ENCODE measurements at places on chromosomes 1 and 21.

DNA sequence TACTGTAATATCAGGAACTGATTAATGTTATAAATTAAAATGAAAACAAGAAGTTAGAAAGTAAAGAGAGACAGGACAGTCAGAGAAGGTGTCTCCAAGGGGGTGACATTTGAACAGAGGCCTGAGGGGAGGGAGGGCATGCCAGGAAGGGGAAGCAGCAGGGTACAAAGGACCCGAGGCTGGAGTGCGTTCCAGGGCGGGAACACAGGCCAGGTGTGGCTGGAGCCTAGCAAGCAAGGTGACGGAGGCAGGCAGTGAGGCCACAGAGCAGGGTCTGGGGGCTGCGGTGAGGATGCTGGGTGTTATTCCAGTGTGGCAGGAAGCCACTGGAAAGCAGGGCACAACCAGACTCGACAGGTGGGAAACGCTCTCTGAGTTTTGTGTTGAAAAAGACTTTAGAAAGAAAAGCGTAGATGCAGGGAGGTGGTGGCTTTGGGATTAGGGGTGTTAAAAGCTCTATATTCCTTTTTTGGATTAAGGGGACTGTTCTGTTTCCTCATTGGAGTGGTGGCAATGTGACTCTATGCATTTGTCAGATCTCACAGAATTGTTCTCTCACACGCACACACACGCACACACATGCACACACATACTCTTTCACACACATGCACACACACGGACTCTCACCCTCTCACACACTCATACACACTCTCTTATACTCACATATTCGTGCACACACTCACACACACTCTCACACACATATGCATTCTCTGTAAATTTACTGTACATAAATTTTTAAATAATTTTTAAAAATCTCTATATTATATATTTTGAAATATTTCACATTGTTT, 124.5 kb downstream of the GLIS1 start:
- DNase-seq, result no peak

- peak; percentile 61 for DNase-seq
These were observed 5.2 kb upstream of the ERRFI1 start for GRCh38 chr1:8031176-8031785.

DNA sequence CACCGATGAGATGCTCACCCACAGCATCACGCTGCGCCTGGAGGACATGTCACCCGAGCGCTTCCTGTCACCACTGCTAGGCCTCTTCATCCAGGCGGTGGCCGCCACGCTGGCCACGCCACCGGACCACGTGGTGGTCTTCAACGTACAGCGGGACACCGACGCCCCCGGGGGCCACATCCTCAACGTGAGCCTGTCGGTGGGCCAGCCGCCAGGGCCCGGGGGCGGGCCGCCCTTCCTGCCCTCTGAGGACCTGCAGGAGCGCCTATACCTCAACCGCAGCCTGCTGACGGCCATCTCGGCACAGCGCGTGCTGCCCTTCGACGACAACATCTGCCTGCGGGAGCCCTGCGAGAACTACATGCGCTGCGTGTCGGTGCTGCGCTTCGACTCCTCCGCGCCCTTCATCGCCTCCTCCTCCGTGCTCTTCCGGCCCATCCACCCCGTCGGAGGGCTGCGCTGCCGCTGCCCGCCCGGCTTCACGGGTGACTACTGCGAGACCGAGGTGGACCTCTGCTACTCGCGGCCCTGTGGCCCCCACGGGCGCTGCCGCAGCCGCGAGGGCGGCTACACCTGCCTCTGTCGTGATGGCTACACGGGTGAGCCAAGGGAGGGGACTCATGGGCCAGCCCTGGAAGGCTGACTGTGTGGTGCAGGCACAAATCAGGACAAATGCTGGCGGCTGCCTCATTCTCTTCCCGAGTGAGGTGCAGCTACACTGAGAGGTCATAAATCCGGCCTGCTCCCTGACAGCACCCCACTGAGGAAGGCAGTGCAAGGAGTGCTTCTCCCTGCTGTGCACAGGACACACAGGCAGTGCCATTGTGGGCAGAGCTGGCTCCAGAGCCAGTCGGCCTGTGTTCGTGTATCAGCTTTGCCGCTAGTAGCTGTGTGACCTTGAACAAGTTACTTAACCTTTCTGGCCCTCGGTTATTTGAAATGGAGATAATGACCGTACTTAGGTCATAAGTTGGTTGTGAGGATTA, 9.4 kb downstream of the CELSR2 start:
- no peak for DNase-seq

DNA sequence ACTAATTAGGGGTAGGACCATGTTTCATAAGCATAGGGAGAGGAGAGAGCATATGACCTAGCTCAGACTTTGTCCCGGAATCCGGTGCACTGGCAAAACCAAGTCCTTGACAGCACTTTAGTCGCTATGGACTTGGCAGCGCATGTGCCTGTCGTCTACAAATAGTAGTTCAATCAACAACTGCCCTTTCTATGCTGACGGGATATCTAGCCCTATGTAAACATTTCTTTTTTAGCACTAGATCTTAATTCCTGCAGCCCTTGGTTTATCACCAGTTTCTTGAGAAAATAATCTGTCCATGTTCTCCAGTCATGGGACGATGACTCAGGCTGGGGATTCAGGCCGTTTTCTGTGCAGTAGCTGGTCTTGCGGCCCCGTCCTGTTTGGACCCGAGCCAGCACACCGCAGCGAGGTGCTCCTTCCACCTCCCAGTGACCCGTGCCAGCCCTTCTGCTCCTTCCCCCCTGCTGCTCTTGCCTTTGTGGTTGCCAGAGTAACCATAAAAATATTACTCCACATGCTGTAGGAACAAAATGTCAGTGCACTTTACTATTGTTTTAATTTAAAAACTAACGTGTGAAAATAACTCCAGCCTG, 8.6 kb upstream of the MT1HL1 start:
- no peak for DNase-seq

DNA sequence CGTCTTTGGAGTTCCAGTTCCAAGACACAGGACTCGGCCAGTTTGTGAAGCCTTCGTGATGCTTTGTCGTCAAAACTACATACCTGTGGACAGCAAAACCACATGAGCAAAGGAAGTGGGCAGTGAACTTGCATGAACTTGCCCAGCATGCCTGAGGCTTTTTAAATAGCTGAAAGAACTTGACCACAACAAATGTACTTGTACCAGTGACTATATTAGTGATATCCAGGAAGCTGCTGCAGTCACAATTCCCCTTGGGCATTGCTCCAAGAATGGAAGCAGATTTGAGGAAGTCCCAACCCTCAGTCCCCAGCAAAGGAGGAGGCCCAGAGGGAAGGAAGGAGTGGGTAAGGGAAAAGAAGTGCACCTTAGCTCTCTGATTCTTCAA, 2.6 kb downstream of the FUCA1 start:
- DNase-seq, result no peak

DNA sequence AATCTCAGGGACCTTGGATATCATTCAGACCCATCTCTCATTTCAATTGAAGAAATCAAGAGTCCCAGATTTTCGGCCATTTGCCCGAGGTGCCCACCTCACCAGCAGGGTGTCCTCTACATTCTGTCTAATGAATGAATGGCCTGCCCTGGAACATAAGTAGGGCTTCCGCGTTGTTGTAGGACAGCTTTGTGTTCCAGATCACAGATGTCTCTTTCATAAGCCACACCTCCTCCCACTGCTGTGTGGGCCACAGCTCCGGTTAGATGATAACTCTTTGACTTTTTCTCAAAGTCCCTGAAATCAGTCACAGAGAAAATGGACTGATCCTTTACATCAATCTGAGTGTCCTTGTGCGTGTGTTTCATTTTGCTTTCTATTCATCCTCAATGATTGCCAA, 144.4 kb downstream of the RGS7 start:
- no peak for DNase-seq

DNA sequence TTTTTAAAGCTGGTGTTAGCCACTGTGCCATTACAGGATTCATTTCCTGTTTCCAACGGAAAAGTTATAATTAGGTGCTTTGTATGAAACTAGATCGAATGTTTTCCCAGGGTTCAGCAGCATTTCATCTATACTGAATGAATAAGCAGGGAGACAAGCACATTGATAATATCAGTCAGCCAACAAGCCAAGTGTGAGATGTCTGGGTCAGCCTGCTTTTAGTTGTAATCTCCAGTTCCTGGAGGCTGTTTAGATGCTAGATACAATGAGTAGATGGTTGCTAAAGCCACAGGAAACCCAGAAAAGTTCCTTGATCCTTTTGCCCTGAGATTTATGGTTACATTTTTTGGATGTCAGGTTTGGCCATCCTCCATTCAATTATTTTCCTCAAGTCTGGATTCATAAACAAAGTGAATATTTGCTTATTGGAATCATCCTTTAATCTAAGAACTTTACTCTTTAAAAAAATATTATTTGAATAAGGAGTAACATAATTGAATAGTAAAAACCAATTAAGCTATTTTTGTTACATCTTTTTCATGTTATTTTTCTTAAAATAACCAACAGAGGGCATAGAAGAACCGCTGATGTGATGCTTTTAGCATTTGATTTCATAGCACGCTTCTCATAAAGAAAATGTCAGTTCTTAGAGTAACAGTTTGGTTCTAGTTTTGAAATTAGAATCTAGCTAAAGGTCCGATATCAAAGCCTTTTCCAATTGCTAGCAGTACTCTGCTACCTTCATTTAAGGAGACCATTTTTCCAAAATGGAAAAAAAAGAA, 76.6 kb downstream of the HSPA13 start:
- DNase-seq, result no peak

DNA sequence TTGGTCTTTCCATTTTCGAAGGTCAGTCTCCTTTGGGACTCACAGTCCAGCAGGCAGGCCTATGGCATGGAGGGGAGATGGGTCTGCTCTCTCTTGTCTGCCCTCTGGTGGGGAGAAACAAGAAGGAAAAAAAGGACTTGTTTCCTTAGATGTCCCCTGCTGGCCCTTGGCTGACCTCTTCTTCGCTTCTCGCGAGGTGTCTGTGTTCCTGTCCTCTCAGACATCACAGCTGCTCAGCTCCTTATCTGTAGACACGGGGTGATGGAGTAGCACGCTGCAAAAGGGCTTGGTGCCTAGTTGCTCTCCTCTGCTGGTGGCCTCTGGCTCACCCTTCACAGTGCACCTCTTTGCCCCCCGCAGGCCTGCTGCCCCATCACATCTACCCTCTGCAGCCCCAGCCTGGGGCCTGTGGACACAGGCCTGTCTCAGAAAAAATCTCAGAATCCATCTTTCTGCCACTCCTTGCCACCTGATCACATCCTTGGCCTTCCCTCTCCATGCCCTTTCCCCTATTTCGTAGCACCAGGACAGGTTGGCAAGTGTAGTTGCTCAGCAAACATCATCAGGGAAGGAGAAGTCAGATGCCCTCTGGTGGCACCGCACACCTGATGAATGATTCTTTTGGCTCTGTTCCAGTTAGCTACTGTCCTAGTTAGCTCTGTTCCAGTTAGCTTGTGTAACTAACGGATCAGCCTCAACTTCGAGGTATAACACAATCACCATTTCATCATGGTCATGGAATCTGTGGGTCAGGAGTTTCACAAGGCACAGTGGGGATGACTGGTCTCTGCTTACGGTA, 18.7 kb upstream of the AK2 start:
- DNase-seq, result peak; percentile 54

DNA sequence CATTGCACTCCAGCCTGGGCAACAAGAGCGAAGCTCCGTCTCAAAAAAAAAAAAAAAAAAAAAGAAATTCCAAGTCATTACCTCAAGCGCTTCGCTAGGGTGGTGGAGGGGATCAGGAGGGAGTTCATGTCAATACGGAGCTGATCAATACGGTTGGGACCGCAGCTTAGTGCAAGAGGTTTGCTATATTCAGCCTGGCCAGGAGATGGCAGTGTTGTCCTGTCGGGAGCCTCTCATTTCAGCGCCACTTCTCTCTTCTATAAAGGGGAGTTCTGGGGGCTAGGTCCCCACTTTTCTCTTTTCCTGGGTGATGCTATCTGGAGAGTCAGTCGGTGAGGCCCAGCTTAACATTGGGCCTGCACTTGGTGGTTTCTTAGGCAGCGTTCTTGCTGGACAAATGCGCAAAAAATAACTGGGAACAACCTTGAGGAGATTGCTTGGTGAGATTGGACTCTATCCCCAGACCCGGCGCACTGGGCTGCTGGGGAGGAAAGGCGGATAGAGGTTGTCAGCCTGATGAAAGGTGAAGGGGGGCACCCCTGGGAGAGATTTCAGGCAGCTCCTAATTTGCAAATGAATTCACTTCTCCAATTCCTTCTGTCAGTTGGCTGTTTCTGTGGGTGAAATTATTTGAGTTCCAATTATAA, 40.4 kb downstream of the KIAA0040 start:
- peak; percentile 71 for DNase-seq

DNA sequence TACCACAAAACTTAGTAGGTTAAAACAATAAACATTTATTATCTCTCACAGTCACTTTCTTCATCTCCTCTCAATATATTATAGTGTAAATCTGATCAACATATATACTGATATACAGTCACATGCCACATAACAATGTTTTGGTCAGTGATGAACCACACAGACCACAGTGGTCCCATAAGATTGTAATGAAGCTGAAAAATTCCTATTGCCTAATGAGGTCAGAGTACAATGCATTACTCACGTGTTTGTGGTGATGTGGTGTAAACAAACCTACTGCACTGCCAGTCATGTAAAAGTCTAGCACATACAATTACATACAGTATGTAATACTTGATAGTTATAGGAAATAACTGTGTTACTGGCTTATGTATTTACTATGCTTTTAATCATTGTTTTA, 30.1 kb downstream of the OLFML3 start:
- no peak for DNase-seq

Measured in CD4-positive, alpha-beta T cell treated with Interleukin-17A for 1 hour (primary cell).